ENCODE measurements at places on chromosomes 12 and 14.
A peak's percentile ranks its signal among the peaks of the same experiment; 100 is the strongest.

DNA sequence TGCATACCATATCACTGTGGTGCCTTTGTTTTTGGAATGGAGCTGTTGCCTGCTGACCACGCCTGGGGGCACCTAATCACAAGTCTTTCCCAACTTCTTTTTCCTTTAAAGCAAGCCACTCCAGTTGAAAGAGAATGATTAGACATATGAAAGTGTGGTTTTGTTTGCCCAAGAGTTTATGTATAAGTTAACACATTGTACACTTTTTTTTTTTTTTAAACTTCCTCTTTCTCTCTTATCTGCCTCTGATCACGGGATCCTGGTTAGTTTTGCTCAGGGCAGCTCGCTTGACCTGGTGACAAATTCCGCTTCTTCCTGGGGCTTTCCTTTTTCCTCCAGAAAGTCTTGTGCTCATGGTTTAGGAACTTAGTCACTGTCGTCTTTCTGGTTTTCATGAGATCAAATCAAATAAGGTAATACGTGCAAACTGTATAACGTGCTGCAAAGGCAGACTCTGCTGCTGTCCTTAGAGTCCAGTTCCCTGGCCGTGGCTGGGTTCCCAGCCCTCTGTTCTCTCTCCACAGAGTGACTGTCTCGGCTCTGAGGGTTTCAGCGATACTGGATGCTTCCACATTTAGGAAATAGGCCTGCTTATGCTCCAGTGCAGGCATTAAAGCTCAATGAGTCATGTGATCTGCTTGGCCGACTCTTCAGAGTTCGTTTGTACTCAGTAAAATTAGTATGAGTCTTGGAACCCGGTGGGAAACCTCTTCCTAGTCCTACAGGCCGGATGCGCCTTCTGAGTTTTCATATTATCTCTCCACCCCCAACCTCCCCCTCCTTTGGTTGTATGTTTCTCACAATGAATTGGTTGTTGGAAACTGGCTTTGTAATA lies 15.2 kb downstream of the RASSF3 start:
- DNase-seq = peak; percentile 74

DNA sequence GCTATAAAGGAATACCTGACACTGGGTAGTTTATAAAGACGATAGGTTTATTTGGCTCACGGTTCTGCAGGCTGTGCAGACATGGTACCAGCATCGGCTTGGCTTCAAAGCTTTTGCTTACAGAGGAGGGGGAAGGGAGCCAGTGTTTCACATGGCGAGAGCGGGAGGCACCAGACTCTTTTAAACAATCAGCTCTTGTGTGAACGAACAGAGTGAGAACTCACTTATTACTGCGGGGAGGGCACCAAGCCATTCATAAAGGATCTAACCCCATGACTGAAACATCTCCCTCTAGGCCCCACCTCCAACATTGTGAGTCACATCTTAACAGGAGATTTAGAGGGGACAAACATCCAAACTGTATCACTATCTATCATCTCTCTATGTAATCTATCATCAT lies 227.4 kb downstream of the TMEM132D start:
- DNase-seq = no peak

GRCh38 chr12:69321351-69321750 lies 26.8 kb upstream of the LYZ start:
- DNase-seq = no peak

GRCh38 chr14:104803912-104804410 lies 3.1 kb downstream of the ZBTB42 start:
- no peak for DNase-seq

- DNase-seq = no peak
These were observed 12.5 kb downstream of the RFX4 start for GRCh38 chr12:106595268-106595667.

- no peak for DNase-seq
These were observed 61.5 kb downstream of the KCNMB4 start for GRCh38 chr12:70427611-70428010.

- no peak for DNase-seq
These were observed 20.9 kb downstream of the PUS7L start for GRCh38 chr12:43737646-43738045.

- DNase-seq = no peak
These were observed 40.3 kb upstream of the STXBP6 start for GRCh38 chr14:25090256-25090655.

- no peak for DNase-seq
These were observed 1143.6 kb downstream of the TMEM121 start for GRCh38 chr14:106670011-106670410.

GRCh38 chr12:7711133-7711532 lies at the start of gene DPPA3:
TSS of gene DPPA3 (plus strand) at chr12:7711433. CDS start at chr12:7711571, 138 bp downstream.
- DNase-seq = no peak

DNA sequence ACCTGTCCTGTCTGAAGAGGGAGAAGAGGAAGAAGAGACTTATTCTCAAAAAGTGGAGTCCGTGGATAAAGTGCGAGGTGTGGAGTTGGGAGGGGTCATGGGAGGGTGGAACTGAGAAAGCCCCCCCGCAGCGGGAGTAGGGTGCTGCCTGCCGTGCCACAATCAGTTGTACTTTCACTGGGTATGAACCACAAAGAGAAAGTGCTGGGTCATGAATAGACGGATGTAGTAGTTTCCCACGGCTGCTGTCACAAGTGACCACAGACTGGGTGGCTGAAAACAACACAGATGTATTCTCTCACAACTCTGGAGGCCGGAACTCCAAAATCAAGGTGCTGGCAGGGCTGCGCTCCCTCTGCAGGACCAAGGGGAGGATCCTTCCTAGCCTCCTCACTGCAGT lies 5.5 kb downstream of the DNAH10 start:
- no peak for DNase-seq

- no peak for DNase-seq
These were observed 7.3 kb downstream of the JAG2 start for GRCh38 chr14:105161309-105161708.

DNA sequence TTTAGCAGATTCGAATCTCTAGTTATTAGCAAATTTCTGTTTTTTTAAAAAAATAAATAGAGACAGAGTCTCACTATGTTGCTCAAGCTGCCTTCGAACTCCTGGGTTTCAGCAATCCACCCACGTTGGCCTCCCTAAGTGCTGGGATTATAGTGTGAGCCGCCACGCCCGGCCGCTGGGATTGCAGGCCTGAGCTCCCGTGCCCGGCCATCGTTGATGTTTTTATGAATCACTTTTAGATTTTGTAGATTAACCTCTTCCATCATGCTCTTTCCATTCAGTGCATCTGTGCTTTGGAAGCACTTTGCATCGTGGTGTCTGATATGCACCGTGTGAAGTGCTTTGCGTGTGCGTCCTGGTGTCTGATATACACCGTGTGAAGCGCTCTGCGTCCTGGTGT lies 20.9 kb downstream of the PGAM5 start:
- no peak for DNase-seq

DNA sequence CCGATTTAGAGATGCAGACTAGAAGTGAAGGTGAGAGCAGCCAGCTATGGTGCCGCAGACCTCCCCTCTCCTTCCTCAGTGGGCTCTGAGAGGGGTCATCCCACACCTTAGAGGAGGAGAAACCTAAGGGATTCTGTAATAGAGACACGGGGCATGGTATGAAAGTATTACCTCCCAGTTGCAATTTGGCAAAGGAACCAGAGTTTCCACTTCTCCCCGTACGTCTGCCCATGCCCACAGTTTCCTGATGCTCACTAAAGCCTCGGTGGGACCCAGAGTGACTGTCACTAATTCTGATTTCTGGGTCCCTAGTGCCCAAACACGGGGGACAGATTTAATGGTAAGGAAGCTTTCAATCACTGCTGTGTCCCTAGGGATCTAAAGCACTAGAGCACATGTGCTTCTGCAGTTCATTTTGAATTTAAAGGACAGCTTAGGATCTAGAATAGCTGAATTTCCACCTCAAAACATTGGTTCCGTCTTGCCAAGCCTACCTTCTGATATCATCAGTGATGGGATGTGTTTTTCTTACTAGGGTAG lies 44.1 kb downstream of the DAD1 start:
- DNase-seq = no peak

DNA sequence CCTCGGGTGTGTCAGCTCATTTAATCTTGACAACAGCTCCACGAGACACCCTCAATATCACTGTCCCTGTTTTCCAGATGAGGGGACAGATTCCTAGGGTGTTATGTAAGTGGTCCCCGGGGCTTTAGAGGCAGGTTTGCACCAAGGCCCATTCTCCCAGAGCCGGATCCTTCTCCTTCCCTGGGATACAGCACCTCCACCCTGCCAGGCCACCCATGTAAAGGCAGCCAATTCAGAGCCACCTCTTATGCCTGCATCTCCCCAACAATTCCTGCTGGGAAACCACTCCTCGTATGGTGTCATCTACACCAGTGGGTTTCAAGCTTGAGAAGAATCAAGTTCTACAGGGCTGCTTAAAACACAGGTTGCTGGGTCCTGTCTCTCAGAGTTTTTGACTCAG lies 4.1 kb upstream of the CYP46A1 start:
- DNase-seq = no peak

DNA sequence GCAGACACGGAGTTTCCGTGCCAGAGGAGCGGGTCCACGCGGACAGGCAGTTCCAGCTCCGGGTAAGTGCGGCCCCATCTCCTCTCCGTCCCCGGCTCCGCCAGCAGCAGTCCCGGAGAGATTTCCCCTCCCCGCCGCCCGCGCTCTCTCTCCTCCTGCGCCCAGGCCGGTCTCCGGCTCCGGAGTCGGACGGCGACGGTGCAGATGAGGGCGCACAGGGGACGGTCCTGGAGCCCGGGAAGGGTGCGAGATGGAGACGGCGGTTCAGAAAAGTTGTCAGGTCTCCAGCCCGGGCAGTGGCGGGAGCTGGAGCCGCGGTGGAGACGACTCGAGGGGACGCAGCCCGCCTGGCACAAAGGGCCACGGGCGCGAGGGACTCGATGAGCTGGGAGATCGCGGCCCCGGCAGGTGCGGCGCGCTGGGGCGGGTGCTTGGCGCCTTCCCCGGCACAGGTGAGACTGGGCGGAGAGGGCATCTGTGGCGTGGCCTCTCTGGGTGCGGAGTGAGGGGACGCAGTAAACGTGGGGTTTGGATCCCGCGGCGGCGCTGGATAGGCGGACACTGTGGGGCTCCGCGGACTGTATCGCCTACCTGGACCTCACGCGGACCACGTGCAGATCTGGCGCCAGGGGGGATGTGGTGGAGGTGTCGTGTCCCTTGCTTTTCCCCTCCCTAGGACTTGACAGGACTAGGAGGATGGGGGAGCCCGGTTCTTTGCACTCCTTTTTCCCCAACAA lies 1540.3 kb upstream of the TMEM132C start:
- DNase-seq = no peak

GRCh38 chr12:107912421-107913004 lies 138.0 kb downstream of the ASCL4 start:
- no peak for DNase-seq

DNA sequence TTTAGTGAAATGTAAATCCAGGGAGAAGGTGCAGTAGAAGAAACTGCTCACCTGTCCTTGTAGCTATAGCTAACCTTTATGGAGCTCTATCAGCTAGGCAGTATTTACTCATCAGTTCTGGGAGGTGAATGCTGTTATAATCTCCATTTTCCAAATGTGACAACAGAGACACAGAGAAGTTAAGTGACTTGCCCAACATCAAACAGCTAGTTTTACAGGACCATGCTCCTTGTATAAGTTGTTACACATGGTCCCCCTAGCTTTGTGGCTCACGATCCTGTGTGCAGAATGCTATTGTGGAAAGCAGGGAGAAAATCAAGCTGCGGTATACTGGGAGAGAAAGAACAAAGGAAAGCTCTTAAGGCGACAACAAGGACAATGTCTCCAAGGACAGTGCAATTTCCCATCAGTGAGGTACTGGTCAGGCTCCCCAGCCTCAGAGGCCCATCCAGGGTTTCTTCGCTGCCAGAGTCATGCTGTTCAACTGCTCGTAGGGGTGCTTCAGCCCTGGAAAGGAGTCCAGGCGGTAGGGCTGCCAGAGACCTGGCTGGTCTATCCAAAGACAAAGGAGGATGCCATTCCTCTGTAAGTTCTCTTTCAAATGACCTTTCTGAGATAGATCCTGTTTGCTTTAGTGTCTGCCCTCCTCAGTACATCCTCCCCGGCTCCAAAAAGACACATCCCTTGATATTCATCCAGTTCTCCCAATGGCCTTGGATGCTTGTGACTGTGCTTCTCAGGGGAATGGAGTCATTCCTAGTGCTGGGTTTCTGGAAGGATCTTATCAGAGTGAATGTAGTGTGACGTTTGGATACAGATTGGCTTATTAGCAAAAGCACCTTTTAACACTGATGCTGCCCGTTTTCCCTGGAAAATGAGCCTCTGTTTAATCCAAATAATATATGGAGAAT lies 95.5 kb downstream of the ARF6 start:
- no peak for DNase-seq

- no peak for DNase-seq
These were observed 641.7 kb upstream of the TMEM132C start for GRCh38 chr12:127625176-127625771.

DNA sequence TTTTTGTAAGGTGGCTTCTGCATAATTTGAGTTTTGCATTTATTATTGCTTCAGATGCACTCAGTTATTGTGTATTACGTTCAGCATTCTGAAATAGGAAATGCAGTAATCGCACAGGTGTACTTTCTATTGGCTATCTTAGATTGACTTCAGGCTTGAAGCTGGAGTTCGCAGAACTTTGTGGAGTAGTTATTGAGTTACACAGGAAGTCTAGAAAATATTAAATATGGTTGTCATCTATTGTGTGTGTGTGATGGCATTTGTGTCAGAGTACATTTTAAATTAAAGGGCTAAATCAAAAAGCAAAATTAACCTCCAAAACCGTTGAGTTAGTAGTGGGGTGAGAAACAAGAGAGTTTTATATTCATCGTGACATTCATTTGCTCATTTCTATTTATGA lies 2.7 kb downstream of the ARID2 start:
- DNase-seq = no peak

GRCh38 chr12:92362785-92363184 lies 217.1 kb upstream of the BTG1 start:
- no peak for DNase-seq

GRCh38 chr12:57483466-57483865 lies 3.8 kb upstream of the ARHGAP9 start:
- DNase-seq = no peak

GRCh38 chr12:119836781-119837180 lies 40.3 kb downstream of the CIT start:
- DNase-seq = no peak

- no peak for DNase-seq
These were observed 319.6 kb upstream of the RTL1 start for GRCh38 chr14:101223127-101223526.

DNA sequence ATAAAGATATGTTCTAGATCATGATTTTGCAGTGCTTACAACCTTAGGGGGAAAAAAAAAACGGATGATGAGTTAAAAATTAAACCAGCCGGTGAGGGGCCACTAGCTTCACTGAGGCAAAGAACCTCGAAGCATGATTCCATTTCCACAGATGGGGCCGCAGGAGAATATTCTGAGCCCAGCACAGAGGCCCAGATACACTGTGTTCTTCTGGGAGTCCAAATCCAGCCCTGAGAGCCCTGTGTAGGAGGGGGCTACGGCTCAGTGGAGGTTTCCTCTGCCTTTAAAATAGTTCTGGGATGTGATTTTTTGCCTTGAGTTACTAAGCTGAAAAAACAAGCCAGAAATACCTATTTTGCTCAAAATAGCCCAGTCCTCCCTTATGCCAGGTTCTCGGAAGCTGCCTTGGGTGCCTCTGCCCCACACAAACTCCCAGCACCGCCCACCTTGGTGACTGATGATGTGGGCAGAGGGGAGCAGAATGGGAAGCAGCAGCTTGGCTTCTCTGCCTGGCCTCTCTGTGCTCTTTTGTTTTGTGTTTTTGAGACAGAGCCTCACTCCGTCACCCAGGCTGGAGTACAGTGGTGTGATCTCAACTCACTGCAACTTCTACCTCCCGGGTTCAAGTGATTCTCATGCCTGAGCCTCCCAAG lies 105.4 kb upstream of the BCL2L14 start:
- DNase-seq = no peak

GRCh38 chr12:80598004-80598606 lies 109.3 kb upstream of the MYF6 start:
- no peak for DNase-seq

All from uterus (tissue), 4 donors.